ENCODE measurements at places on chromosomes 2 and 18.

- DNase-seq, result no peak
These were observed 102.4 kb upstream of the ST6GAL2 start for GRCh38 chr2:106988361-106988760.

DNA sequence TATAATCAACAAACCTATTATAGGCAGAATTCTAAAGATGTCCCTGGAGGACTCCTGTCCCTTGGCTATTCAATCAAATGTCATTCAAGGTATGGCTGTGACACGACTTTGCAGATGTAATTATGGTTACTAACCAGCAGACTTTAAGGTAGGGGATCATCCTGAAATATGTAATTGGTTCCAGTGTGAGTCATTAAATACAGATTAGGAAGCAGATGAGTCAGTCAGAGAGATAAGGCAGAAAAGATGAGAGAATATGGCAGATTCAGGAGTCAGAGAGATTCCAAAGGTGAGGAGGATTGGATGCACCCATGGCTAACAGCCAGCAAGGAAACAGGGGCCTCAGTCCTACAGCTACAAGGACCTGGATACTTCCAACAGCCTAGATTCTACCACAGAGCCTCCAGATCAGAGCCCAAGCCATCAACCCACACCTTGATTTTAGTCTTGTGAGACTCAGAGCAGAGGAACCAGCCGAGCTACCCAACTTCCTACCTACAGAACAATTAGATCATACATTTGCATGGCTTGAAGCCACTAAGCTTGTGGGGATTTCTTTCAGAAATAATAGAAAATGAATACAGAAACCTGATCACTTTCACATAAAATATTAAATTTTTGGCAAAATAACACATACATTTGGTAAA lies 11.2 kb upstream of the PROM2 start:
- DNase-seq, result no peak

- no peak for DNase-seq
These were observed 47.5 kb upstream of the MAP3K20 start for GRCh38 chr2:173028141-173028540.

DNA sequence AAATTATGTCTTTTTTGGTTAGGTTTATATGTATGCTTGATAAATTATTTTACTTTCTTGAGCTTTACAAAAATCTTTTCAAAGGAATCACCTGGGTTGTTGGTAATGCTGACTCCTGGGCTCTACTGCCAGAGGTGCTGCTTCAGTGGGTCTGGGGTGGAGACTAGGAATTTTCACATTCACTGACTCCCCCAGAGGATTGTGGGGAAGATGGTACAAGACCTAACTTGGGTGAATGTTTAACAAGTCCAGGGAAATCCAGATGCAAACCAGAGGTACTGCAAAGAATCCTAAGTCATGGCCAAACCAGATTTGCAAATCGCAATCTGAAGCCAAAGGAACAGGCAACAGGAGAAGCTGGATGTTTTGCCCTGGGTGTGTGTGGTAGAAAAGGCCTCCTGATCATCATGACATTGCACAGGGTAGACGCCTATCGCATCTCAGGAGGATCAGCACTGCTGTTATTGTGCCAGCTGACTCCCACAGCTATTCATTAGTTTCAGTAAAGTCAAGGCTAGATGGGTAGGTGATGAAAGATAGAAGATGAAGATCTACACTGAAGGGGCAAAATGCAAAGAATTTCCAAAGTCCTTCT lies 185.2 kb downstream of the BARD1 start:
- no peak for DNase-seq

- DNase-seq, result no peak
These were observed 119.4 kb downstream of the LPIN1 start for GRCh38 chr2:11865805-11866204.

DNA sequence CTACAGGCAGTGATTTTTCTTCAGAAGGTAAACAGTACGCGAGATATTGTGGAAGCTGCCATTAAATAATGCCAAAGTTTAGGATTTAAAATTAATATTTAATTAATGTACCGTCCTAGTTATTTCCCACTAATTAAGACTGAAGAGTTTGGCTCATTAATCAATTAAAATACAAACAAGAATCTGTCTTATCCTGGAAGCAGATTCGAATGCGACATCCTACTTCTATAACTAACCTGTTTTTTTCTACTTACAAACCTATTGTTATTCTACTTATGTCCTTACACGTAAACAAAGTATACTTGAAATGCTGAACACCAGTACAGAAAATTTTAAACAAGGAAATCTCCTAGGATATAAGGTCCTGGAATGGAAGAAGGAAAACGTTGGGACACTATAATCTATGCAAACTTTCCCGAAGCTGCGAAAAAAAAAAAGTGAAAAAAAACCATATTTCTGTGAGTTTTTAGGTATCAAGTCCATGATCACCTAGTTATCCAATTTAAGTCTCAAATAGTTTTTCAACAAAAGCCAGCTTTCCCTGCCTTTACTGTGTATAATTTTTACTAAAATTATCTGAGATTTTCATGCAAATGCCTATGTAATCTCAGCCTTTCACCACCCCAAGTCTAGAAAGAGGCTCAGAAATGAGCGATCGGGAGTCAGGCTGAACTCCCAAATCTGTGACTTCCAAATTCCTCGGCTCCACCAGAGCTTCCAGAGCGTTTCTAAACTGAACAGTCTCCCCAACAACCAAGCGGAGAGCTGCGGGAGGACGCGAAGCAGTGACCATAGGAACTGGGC lies 1.2 kb upstream of the C2orf15 start:
- DNase-seq, result no peak

GRCh38 chr2:44100351-44100750 lies 68.3 kb upstream of the PPM1B start:
- DNase-seq, result no peak

DNA sequence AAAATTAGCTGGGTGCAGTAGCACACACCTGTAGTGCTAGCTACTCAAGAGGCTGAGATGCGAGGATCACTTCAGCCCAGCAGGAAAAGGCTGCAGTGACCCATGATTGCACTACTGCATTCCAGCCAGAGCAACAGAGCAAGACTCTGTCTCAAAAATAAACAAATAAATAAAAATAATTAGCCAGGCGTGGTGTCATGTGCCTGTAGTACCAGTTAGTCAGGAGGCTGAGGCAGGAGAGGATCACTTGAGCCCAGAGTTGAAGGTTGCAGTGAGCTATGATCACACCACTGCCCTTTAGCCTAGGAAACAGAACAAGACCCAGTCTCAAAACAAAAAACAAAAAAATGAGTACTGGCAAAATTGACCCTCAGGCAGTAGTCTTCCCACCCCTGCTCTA lies 61.9 kb upstream of the PPP1CB start:
- DNase-seq, result no peak

DNA sequence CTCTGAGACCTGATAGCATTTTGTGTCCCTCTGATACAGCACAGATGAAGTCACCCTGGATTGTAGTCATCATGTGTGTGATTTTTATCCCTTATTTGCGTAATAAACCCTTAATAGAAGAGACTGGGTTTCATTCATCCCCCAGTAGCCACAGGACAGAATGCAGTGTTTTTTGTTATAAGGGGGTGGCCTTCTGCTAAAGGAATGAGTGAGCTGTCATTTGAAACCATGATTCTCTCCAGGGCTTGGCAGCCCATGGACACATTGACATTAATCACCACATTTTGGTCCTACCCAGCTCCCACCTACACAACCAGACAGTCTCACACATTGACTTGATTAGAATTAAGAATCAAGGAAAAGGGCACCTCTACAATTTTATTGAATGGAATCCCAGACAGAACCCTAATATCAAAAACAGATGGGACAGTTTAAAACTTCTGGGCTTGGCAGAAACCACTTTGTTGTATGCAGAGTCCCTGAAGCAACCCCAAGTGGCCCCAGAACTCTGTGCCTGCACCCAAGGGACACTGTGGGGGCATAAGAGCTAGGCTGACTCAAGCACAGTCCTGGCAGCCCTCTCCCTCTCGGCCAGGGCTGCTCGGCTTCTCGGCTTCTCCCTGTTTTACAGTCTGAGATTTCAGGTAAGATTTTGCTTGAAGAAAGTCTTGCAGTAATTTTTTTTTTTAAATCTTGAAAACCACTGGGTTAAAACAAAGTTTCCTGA lies 254.0 kb upstream of the SLC14A2 start:
- DNase-seq, result no peak

- DNase-seq, result no peak
These were observed 48.4 kb upstream of the IGFBP5 start for GRCh38 chr2:216743781-216744180.

- DNase-seq, result no peak
These were observed 169.6 kb upstream of the BOD1L2 start for GRCh38 chr18:56977309-56977708.

DNA sequence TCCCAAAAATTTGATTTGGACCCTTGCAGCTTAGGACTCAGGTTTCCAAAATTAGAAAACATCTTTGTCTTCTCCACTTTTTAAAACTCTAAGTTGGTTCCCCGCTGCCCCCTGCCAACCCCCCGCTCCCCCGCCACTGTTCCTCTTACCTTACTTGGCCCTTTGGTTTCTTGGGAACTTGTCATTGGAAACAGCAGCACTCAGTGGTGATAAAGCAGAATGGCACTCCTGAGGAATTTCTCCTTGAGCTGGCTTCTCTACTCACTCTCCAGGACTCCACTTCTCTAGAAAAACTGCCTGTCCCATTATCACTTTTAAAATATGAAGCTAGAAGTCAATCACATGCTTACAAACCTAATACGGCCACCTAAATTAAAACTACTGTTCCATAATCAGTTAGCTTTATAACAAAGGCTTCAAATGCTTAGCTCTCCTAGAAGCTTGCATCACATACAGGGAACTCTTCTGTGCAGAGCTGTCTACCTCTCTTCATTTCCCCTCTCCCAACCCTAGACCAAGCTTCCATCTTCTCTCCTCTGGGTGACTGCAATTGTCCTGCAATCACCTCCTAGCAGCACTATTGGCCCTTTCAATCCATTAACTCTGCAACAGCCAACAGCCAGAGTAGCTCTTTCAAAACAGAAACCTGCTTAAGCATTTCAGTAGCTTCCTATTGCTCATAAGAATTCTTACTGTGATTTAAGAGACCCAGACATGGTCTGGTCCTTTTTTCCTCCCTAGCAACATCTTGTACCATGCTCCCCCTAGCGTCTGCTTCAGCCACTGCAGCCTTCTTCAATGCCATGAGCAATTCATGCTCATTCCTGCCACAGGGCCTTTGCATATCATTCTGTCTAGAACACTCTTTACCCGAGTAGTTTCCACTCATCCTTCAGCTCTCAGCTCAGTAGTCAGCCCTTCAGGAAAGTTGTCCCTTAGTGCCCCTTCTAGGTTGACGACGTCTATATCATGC lies 15.2 kb upstream of the PLEKHM3 start:
- DNase-seq, result peak; percentile 5

DNA sequence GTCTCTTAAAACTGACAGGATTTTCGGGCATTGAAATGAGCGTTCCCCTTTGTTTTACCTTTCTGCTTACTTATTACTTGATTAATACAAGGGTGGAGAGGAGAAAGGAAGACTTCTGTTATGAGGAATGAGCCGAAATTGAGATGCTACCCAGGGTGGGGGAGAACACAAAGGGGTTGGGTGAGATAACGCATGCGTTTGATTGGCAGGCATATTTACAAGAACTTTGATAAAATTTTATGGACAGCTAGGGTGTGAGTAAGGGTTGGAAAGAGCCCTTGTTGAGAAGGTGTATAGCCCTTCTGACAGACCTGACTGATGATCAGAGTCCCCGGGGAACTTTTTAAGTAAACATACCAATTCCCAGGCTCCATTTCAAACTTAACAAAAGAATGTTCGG lies 1.8 kb downstream of the RNF138 start:
- no peak for DNase-seq

- DNase-seq, result no peak
These were observed 92.4 kb upstream of the ZFP36L2 start for GRCh38 chr2:43318791-43319190.

DNA sequence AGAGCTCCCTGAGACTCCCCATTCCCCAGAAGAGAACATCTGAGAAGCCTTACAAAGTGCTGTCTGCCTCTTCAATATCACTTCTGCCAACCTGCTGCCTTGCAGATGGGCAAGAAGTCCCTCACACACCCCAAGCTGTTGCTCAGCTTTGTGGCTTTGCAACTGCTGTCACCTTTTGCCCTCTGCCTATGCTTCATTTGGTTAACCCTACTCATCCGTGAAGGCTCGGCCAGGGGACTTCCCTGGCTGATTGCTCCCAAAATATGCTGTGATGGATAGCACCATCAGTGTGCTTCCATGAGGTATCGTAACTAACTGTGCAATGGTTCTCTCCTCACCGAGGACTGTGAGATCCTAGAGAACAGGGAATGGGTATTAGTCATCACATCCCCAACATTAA lies 88.9 kb upstream of the CYP1B1 start:
- DNase-seq, result no peak

- DNase-seq, result no peak
These were observed 25.5 kb upstream of the TEX44 start for GRCh38 chr2:231567159-231567558.

DNA sequence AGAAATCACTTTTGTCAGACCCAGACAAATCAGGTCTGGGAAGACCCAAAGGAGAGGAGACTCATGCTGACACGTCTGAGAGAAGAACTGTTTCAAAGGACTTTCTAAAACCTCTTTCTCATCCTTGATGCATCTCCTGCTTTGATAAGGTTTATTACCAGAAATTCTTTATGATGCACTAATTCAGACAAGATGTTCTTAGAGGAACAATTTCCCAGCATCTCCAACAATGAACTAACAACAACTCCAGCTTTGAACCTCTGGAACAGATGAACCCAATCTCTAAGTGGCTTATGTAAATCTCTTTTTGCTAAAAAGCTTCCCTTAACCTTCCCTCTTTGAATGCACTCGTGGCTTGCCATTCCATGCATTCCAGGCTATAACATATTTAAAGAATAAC lies 15.9 kb upstream of the SERPINB11 start:
- no peak for DNase-seq
